ENCODE measurements at places on chromosomes 6 and 20.

DNA sequence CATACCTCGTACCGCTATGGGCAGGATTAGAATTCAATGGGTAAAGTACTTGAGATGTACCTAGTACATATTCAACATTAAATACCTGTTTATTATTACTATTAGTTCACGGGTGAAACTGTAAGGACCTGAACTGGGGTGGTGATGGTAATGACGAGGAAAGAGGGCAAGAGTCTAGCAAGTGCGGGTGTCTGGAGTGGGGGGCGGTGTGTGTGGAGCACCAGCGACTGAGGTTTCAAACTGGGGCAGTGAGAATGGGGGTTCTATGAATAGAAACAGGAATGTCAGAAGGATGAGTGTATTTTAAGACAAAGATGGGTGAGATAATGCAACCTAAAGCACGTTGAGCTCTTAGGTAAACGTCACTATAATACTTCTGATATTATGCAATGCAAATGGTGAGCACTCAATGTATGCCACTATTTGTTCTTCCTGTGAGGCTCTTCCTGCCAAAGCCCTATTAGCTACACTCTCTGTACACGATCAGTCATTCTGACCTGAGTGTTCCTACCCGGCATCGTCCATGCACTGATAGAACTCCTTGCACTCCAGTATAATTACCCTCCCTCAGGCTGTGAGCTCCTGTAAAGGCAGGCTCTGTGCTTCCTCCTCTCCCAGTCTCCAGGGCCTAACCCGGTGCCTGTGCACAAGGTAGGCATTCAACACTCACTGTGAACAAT lies 55.0 kb downstream of the ALDH5A1 start:
- no peak for DNase-seq

- DNase-seq: no peak
These were observed 1040.7 kb upstream of the FLRT3 start for GRCh38 chr20:15378151-15378550.

DNA sequence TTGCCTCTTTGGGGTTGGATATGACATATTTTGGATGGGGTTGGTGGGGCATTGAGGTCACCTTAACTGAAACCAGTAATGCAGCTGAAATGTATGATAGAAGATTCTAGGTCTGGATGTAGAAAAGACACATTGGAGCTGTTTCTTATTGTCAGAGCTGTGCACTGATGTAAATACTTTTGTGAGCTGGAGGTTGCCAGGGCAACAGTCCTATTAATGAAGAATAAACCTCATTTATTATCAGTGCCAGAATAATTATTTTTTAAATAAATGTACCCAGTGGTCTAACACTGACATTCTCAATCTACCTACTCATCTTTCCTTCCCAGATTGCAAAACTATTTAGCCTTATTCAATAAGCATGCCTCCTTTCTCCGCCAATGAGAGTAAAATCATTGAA lies 57.0 kb downstream of the CAP2 start:
- no peak for DNase-seq

GRCh38 chr20:24437196-24438082 lies 32.0 kb upstream of the SYNDIG1 start:
- no peak for DNase-seq

GRCh38 chr6:21134356-21134755 lies 459.2 kb upstream of the SOX4 start:
- DNase-seq: no peak

GRCh38 chr6:82085701-82086100 lies 161.8 kb downstream of the IBTK start:
- no peak for DNase-seq

DNA sequence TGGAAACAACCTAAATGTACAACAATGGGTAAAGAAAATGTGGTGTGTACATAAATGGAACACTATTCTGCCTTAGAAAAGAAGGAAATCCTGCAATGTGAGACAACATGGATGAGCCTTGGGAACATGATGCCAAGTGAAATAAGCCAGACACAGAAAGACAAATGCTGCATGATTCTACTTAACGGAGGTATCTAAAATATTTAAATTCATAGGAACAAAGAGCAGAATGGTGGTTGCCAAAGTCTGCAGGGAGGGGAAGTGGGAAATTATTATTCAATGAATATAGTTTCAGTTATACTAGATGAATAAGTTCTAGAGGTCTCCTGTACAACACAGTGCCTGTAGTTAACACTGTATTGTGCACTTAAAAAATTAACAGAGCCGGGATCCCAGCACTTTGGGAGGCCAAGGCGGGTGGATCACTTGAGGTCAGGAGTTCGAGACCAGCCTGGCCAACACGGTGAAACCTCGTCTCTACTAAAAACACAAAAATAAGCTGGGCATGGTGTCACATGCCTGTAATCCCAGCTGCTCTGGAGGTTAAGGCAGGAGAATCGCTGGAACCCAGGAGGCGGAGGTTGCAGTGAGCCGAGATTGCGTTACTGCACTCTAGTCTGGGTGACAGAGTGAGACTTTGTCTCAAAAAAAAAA lies 71.4 kb upstream of the SNX9 start:
- DNase-seq: no peak

DNA sequence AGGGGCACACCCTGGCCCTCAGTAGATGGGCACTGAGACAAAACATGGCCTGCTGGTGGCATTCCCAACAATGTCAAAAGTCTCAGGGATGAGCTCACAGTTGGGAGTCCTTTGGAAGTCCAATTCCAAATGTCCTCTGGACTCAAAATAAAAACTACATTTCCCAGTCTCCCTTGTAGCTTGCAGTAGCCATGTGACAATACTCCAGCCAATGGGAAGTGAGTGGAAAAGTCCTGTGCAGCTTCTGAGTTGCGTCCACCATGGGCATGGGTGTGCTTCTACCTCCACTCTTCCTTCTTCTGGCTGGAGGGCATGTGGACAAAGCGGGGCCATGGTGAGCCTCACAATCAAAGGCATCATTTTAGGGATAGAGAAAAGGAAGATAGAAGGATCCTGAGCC lies 5.8 kb upstream of the ADAM33 start:
- DNase-seq: no peak

DNA sequence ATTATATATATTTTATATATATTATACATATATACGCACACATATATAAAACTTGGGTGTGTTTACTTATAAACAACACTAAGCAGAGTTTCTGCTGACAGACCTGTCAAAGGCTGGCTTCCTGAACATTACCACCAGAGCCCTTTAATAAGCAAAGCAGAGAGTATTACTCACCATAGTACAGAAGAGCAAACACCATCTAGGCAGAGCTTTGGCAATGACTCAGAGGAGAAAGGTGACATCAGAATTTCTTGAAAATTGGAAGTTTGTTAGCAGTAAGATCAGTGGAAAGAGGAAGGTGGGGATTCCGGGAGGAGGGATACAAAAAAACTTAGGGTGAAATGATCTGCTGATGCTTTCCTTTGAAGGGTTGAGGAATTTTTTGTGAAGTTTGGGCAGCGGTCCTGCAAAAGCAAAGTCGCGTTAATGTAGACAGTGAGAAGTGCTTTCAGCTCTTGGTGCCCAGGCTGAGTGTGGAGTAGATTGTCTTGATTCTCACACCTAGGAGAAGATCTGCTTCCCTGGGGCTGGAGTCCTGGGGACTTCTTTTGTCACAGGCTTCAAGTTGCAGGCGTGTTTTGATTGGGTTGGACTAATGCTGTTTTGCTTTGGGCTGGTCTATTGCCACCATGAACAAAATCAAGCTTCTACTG lies 109.6 kb upstream of the BACH2 start:
- DNase-seq: no peak

GRCh38 chr6:120671519-120671918 lies 662.8 kb downstream of the TBC1D32 start:
- no peak for DNase-seq

DNA sequence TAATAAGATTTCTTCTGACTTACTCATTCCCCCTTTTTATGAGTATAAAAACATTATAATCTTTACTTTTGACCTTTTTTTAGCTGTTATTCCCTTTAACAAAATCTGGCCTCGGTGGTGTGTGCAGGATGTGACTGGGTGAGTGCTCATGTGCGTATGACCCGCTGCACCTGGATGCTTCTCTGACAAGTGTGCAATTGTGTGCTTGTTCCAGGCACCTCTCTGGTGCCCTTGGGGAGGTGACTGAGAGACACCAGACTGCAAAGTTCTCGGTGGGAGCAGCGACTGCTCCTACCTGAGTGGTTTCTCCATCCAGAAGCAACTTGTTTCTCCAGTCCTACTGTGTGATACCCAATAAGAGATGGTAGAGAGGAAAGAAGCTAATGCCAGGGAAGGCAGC lies 65.0 kb downstream of the ISM1 start:
- DNase-seq: no peak

DNA sequence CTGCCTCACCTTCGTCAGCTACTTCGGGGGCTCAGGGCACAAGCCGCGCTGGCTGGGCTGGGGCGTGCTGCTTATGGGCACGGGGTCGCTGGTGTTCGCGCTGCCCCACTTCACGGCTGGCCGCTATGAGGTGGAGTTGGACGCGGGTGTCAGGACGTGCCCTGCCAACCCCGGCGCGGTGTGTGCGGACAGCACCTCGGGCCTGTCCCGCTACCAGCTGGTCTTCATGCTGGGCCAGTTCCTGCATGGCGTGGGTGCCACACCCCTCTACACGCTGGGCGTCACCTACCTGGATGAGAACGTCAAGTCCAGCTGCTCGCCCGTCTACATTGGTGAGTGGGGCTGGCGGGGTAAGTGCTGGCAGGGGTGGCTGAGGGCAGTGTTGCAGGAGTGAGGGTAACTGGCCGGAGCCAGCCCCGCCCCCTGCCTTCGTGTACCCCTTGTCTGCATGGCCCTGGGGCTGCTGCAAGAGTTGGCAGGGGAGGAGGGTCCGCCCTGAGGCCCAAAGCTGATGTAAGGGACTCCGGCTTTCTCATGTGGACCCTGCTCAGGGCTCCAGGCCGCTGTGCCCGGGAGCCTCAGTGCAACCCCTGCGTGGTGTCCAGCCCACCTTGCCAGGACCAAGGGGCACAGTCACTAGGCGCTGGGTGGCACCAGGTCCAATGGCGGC lies 14.8 kb downstream of the SLCO4A1 start:
- DNase-seq: no peak

- no peak for DNase-seq
These were observed 141.9 kb upstream of the PCSK2 start for GRCh38 chr20:17084909-17085308.

GRCh38 chr20:23374441-23374840 lies 12.5 kb downstream of the GZF1 start:
- no peak for DNase-seq

- DNase-seq: no peak
These were observed 64.9 kb downstream of the RNF182 start for GRCh38 chr6:13989496-13990144.

DNA sequence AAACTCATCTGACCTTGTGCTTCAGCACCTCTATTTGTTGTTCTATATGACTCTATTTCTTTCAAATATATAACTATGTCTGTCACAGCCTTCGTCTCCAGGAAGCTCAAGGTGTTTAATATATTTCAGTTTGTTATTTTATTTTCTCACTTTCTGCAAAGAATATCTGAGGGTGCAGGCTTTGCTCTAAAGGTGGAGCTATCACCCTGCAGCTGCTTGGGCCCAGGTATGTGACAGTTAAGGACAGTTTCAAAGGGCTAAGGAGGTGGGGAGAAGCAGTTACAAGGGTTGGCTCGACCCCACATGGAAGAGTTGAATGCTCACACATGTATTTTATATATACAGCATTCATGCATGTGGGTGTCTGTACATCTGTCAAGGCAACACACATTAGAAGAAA lies 405.6 kb downstream of the BTBD9 start:
- DNase-seq: no peak
